ENCODE measurements at places on chromosomes 1 and 21. TPM values are rescaled to one million over a fixed set of nuclear protein-coding genes. Genes with fewer than 3 reads are reported as not detected.

The FCN3 gene
- not detected for total RNA-seq

The ELOA gene
- total RNA-seq, result 41.0 TPM

The SEMA4A gene
- total RNA-seq, result 196 TPM

The FAM167B gene
- total RNA-seq, result 3.1 TPM

The KDF1 gene
- not detected for total RNA-seq

The CFAP57 gene
- 0.26 TPM for total RNA-seq

The FCGR1A gene
- total RNA-seq, result not detected

The FCRL4 gene
- total RNA-seq, result not detected

The C1orf87 gene
- total RNA-seq, result not detected
